Lower lobe of right lung (tissue), 2 donors: ENCODE measurements at places on chromosomes 4 and X. TPM values are rescaled to one million over a fixed set of nuclear protein-coding genes. Genes with fewer than 3 reads are reported as not detected.

TCP11X2 gene
- 0.27 TPM for total RNA-seq

CTAG1B gene
- total RNA-seq: not detected

EMCN gene
- 53.3 TPM for total RNA-seq

IGFBP7 gene
- total RNA-seq: 322 TPM

DNA sequence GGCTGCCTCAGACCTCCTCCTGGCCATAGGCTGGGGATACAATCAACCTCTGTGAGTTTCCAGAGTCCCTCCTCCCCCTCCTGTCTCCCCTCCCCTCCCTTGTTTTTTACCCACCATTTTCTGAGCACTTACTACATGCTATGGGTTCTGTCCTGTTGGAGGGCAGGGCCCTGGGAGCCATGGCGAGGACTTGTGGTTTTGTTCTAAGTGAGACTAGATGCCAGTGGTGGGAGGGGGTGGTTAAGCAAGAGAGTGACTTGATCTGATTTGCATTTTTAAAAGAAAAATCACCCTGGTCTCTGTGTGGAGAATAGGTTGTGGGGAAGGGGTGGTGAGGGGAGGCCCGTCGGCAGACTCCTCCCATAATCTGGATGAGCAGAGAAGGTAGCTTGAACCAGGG, 39.5 kb downstream of the EFNB1 start:
- no peak for DNase-seq

- DNase-seq: no peak
These were observed 440.0 kb upstream of the IGFBP7 start for GRCh38 chr4:57550198-57550597.

DNA sequence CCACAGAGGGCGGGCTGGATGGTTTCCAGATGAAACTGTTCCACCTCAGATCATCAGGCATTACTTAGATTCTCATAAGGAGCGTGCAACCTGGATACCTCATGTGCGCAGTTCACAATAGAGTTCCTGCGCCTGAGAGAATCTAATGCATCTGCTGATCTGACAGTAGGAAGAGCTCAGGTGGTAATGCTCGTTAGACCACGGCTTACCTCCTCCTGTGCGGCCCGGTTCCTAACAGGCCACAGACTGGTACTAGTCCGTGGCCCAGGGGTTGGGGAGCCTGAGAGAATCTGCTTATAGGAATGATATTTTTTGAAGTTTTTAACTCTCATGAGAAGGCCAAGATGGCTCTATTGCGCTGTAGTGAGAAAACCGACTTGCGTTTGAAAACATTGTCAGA, 5.4 kb downstream of the NCAPG start:
- DNase-seq: no peak

- DNase-seq: no peak
These were observed 12.8 kb upstream of the SAP30 start for GRCh38 chr4:173357939-173358338.

GRCh38 chr4:173264684-173265185, 69.4 kb downstream of the HMGB2 start:
- DNase-seq: no peak

DNA sequence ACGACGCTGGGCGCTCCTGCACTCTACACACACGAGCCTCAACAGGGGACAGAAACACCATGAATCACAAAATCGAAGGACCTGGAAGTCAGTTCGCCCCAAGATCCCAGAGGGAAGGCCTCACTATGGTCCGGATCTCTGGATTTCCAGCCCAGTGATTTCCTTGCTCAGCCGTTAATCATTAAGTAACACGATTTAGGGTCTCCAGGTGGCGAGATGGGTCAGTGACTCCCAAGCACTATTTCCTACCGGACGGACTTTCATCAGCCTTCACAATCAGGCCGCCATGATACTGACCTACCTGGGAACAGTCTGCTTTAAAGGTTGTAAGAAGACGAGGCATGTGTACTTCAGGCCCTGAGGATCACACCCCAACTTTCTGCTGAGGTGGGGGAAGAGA, 63.7 kb downstream of the FAT1 start:
- no peak for DNase-seq

DNA sequence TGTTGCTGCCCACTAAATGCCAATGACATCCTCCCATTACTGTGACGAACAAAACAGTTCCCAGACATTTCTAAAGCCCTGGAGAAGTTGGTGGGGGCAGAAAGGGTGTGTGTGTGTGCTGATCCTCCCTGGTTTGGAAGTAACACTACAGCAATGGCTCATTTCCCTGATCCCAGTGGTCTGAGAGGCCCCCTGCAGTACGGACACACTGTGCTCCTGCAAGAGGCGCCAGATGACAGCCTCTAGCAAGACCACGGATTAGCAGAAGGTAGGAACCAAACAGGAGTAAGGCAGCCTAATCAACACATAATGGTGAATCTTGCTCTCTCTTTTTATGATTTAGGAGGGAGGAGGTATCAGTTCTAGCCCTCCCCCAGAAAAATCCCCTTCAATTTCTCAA, 49.6 kb downstream of the CHRDL1 start:
- DNase-seq: no peak

GRCh38 chr4:164512124-164512523, 241.8 kb upstream of the SMIM31 start:
- DNase-seq: no peak

DNA sequence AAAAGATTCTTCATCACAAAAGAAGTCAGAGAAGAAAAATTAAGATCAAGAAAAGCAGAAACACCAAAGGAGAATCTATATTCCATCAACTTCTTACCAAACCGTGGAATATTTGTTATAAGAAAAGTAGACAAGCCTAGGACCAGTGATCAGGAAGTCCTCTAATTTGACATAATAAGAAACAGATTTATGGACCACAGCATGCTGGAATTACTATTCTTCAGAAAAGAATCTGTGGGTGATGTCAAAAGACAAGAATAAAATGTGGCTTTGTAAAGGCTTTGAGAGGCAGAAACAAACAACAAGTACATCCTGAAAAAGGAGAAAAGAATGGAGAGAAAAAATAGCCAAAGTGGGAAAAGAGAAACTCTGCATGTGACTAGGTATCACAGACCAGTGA, 123.3 kb downstream of the SLC10A7 start:
- no peak for DNase-seq

DNA sequence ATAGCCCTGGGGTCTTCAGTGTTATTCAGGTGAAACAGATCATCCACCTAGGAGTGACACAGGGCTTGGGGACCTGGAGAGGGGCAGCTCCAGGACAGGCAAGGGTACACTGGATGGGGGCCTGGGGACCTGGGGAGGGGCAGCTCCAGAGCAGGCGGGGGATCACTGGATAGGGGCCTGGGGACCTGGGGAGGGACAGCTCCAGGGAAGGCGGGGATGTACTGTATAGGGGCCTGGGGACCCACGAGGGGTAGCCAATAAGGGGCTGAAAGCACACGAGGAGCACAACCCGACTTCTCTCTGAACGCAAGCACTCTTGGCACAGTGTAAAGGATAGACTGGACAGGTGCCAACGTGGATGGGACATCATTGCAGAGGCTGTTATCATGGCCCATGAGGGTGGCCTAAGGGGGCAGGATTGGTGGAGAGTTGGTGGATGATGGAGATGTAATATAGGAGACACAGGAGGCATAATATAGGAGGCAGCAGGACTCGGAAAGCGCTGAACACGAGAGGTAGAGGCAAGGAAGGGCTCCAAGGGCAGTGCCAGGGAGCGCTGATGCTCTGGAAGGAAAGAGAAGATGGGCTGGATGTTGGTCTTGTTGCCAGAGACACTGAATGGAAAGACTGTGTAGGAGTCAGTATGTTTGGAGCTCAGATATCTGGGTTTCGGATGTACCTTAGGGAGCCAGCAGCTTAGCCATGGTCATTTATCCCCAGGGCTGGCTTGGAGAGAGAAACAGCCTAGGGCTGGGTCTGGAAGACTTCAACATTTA, 37.9 kb upstream of the FGFBP2 start:
- DNase-seq: no peak

GRCh38 chrX:119181491-119181890, 53.9 kb upstream of the KIAA1210 start:
- no peak for DNase-seq
